ENCODE measurements at places on chromosomes 3 and 15. TPM values are rescaled to one million over a fixed set of nuclear protein-coding genes. Genes with fewer than 3 reads are reported as not detected.
A peak's percentile ranks its signal among the peaks of the same experiment; 100 is the strongest.

Gene GATA2
- total RNA-seq = 0.57 TPM

GRCh38 chr3:128068156-128068620 is 16.0 kb downstream of the SEC61A1 start:
- H3K4me3 ChIP-seq = no peak overlapping the region
- H3K27me3 ChIP-seq = no peaks in the 10 kb centered on the region
- no peaks in the 10 kb centered on the region for H3K4me1 ChIP-seq
- peaks cover 96% of the 10 kb centered on the region for H3K36me3 ChIP-seq
- DNase-seq = peak; percentile 22
- no peak overlapping the region for H3K27ac ChIP-seq

DNA sequence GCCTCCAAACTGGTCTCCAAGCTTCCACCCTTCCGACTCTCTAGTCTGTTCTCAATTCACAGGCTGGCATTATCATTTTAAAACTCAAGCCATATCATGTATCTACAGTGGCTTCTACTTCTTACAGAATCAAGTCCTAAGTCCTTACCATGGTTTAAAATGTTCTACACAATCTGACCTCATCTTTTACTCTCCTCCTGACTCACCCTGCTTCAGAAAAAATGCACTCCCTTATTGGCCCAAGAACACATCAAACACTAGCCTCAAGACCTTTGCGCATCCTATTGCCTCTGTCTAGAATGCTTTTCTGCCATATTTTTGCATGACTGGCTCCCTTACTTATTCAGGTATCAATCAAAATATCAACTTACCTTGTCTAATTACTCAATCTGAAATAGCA is 11.0 kb downstream of the MRPL3 start:
- peaks cover 41% of the 10 kb centered on the region for H3K36me3 ChIP-seq
- H3K4me3 ChIP-seq = no peak overlapping the region
- H3K27ac ChIP-seq = no peak overlapping the region
- no peaks in the 10 kb centered on the region for H3K4me1 ChIP-seq

DNA sequence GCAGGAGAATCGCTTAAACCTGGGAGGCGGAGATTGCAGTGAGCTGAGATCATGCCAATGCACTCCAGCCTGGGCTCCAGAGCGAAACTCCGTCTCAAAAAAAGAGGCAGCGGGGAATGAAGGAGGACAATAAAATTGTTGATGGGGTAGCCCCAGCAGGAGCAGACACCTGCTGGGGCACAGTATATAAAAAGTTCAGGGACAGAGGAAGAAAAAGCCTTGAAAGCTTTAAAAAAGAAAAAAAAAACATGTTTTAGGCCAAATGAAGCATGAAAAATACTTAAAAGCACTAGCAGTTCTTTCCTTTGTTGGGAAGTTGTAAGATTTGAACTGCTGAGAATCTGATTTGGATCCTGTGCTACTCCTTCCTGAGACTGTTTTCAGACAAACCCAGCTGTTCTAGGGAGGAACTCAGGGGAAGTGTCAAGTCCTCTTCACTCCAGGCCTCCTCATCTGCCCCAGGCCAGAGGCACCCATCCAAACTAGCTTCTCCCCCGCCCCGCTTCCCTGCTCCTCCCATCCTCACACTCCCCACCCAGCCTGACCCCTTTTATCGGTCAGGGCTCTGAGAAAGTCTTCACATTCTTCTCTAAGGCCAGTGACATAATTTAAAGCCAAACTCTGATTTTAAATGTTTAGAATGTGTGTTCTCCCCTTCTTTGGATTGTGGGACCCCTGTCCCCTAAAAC is 4.9 kb downstream of the IL17RD start:
- H3K36me3 ChIP-seq = no peaks in the 10 kb centered on the region
- H3K4me1 ChIP-seq = peaks cover 16% of the 10 kb centered on the region
- H3K4me3 ChIP-seq = no peak overlapping the region
- no peak overlapping the region for H3K27ac ChIP-seq
- DNase-seq = no peak
- H3K27me3 ChIP-seq = peaks cover 28% of the 10 kb centered on the region

DNA sequence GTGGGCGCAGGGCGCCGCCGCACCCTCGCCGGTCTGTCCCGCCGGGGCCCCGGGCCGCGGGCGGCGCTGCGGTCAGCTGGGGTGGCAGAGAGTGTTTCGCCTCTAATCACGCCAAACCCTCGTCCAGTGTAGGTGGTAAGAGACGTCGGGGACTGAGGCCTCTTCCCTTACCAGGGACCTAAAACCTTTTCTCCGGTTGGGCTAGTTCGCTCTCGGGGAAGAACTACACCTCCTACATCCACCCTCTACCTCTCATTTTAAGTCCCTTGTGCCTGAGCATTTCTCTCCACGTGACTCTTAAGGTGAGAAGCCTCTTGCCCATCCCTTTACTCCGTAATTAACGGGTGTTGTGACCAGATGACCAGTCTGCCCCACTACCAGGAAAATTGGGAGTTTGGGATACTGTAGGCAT is 520 bp downstream of the TMEM42 start:
- DNase-seq = peak; percentile 17
- no peak overlapping the region for H3K27ac ChIP-seq
- peak overlapping the region; percentile 82 for H3K4me3 ChIP-seq
- peaks cover 4% of the 10 kb centered on the region for H3K36me3 ChIP-seq
- no peaks in the 10 kb centered on the region for H3K27me3 ChIP-seq

DNA sequence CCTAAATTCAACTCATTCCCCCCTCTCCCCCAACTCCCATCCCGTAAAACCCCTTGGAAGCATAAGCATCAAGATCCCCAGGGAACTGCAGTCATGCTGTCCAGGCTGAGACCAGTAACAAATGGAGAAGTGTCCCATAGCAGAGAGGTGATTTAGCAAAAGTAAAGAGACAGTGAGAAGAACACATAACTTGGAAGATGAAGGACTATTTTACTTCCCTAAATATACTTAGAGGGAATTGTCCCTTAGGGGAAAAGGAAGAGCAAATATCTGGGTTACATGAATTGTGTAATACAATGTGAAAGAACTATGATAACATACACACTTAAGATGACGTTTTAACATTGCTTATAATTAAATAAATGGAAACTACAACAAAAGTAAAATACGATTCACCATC is 61.6 kb upstream of the LRRFIP2 start:
- no peak for DNase-seq
- no peak overlapping the region for H3K27ac ChIP-seq
- no peaks in the 10 kb centered on the region for H3K36me3 ChIP-seq

Gene SERINC4
- 0.05 TPM for total RNA-seq

DNA sequence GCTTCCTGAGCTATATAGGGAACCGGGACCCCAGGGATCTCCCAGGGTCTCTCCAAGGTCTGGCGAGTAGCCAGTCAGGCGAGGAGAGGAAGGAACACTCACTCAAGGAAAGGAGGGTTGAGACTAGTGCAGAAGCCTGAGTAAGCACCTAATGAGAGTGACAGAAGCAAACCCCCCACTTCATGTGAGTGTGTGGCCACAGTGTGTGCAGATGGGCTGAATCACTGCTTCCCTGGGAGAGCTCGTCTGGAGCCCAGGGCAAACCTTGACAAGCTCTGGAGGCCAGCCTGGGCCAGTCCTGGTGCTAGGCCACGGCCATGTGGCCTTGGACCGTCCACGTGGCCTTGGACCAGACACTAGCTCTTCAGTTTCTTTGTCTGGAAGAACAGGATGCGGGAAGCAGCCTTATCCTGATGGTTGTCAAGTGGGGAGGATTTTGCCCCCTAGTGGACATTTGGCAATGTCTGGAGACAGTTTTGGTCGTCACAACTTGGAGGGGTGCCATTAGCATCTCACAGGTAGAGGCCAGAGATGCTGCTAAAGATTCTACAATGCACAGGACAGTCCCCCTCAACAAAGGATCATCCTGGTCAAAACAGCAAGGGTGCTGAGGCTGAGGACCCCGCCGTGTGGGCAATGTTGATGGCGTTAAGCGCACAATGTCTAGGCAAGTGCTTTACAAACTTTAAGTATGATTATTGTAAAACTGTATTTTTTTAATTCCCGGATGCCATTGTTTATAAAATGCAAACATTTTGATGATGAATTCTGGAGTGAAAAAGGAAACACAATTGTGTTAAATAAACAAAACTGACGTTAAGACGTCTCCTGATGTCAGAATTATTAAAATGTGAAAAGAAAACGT is 34.8 kb upstream of the CTSH start:
- H3K36me3 ChIP-seq = no peaks in the 10 kb centered on the region
- peak; percentile 35 for DNase-seq
- H3K4me3 ChIP-seq = no peak overlapping the region
- H3K4me1 ChIP-seq = no peaks in the 10 kb centered on the region
- H3K27ac ChIP-seq = no peak overlapping the region

DNA sequence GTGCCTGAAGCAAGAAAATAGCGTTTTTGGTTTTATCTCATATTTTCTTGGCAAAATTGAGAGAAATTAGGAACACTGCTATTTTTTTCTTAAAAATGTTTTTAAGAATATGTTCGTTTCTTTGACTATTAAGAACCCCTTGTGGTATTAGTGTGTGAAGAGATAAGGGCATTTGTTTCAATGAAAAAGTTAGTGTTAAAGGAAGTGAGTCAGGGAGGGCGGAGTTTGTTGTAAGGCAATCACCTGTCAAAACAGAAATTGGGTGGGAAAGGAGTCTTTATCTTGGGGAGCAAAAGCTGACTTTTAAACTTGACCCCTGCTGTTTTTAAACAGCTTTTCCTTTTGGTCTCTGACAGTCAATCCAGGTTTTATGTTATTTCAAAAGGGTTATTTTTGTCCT is 4.2 kb downstream of the RAP2B start:
- no peaks in the 10 kb centered on the region for H3K36me3 ChIP-seq
- DNase-seq = no peak
- no peak overlapping the region for H3K27ac ChIP-seq
